ENCODE measurements at places on chromosomes 5 and 9.

GRCh38 chr5:92459654-92460053 lies 1076.5 kb upstream of the ARRDC3 start:
- no peak for DNase-seq

- no peak for DNase-seq
Observed at GRCh38 chr9:37004424-37004935, 29.6 kb downstream of the PAX5 start.

GRCh38 chr9:121921444-121921843 lies 171.7 kb downstream of the TTLL11 start:
- DNase-seq, result no peak

GRCh38 chr5:132222649-132223038 lies 5.0 kb downstream of the P4HA2 start:
- no peak for DNase-seq

GRCh38 chr9:16161483-16161882 lies 608.6 kb downstream of the CCDC171 start:
- no peak for DNase-seq

- DNase-seq, result no peak
Observed at GRCh38 chr5:77751328-77752023, 24.7 kb downstream of the TBCA start.

DNA sequence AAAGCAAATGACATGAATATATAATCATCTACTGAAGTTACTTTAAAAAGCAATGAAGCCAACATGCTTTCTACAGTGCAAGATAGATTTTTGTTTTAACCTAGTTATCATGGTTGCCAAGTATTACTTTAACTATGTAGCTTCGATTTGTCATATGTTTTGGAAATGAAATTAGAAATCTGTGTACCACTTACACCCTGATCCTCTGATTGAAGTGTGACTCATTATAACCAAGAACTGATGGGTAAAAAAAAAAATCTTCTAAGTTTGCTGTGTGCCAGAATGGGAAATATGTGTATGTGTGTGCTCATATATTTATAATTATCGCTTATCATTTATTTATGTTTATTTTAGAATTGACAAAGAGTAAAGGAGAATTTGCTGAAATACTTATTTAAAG lies 9.1 kb upstream of the CDC42SE2 start:
- DNase-seq, result no peak

- no peak for DNase-seq
Observed at GRCh38 chr5:4295663-4296339, 700.2 kb downstream of the IRX1 start.

DNA sequence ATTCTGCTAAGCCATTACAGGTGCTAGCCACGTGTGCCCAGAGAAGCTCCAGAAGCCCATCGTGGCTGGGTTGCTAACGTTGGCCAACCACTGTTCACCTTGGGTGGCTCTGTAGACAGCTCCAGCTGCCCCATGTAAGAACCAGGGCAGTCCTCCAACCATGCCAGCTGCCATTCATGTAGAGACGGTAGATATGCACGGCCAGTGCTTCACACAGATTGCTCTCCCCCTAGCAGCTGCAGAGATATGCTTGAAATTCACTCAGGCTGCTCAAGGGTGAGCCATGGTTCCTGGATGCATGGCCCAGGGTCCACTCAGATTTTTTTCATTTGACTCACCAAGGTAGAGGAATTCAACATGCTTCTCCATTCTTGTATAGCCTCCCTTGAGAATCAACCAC lies 31.0 kb downstream of the GADD45G start:
- no peak for DNase-seq

Data from activated naive CD8-positive, alpha-beta T cell treated with anti-CD3 and anti-CD28 coated beads, Interleukin-2, amount 10 ng/mL, durations not matched to agents 7 days and 5 days (primary cell).